ENCODE measurements at places on chromosomes 2 and 18.

DNA sequence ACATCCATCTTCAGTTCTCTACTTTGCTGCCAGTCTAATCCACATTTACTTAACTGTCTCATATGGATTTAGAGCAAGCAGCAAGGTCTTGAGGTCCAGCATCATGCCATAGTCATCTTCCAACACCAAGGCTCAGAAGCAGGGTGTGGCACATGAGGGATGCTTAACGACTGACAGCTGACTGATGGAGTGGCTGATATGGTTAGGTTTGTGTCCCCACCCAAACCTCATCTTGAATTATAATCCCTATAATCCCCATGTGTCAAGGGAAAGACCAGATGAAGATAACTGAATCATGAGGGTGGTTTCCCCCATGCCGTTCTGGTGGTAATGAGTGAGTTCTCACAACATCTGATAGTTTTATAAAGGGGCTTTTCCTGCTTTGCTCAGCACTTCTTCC, 257.3 kb downstream of the NBAS start:
- DNase-seq, result no peak

DNA sequence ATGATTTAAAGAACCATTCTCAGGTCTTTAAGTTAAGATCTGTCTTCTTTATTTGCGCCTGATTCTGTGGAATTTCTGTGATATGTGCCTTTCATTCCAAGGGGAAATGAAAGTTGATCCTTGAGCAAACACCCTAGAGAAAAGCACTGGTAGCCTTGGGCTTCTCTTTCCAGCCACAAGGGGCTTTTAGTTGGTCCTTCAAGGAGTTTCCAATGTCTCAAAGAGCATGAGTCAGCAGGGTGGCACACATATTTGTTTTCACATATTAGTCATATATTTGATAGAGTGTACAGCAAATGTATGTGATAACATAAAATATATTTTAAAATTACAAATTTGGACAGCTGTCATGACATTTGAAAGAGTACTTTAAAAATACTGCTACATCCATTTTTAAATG, 339.5 kb downstream of the TXNL1 start:
- DNase-seq, result no peak

GRCh38 chr18:13501891-13502290, 224.5 kb downstream of the FAM210A start:
- DNase-seq, result peak; percentile 74

DNA sequence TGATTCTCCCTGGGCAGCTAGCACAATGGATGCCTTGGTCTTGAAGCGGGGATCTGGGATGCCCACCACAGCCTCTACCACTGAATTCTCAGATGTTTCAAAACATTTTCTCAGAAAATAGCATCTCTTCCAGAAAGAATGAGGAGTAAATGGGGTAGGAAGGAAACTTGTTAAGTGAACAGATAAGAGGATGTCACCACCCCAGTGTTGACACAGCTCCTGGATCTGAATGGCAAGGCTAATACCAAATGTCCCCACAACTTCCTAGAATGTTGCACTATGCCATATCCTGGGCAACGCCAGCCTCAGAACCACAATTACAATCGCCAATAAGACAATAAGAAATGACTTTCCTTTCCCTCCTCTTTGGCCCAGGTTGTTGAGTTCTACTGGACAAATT, 177.2 kb downstream of the BCL11A start:
- no peak for DNase-seq

- DNase-seq, result no peak
Measured at GRCh38 chr2:130869441-130870160, 32.9 kb downstream of the ARHGEF4 start.

DNA sequence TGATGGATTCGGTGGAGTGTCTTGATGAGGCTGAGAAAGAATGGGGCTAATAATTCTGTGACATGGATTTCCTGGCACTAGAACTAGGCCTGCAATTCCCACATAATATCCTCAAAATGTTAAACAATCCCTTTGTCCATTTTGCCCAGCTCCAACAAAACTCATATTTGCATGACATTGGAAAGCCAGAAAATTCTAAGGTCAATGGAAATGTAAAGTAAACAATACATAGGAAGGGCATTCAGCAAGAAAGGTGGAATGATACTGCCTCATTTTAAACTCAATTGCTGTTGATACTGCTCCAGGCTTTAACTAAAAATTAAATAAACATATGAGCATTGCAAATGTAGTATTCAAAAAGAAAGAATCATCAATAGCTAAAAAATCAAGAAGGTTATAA, 434.8 kb upstream of the SLC8A1 start:
- DNase-seq, result no peak
